ENCODE measurements at places on chromosomes 13 and 19. TPM values are rescaled to one million over a fixed set of nuclear protein-coding genes. Genes with fewer than 3 reads are reported as not detected.

LCP1 gene
- 27.6 TPM for total RNA-seq

B3GNT3 gene
- total RNA-seq = 132 TPM

ZNF835 gene
- 1.3 TPM for total RNA-seq

ACP7 gene
- total RNA-seq = not detected

All from colonic mucosa (tissue), 4 donors.